ENCODE measurements at places on chromosomes 7 and 10.

DNA sequence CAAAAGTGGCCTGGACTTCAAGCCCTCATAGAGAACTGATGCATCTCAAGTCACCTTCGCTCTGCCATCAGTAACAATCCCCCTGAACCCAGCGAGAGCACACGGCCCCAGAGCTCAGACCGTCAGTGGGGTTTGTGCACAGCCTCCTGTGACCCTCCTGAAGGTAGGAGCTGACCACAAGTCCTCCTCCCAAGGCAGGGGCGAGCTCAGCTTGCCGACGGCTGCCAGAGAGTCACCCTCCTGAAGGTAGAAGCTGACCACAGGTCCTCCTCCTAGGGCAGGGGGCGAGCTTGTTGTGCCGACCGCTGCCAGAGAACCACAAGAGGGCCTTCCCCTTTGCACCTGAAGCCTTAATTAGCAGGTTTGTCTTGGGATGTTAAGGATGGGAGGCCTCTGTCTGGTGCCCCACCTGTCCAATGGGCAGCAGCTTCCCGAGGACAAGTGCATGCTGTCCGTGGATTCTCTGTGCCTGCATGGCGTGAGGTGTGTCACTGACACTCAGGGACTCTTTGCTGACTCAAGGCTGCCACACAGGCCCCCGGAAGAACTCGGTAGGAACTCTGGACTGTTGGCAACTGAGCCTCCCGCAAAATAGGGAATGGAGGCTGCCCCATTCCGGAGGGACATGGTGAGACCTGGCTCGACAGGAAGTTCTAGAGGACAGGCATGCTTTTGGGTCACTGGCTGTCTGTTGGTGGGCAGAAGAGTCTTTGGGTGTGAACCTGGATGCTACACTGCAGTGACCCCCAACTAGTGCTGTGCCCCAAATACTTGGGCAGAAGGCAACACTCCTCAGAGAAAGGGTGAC is 487.4 kb downstream of the DNAJB6 start:
- DNase-seq, result no peak

GRCh38 chr10:115093776-115094408 is 727 bp downstream of the ATRNL1 start:
- DNase-seq, result peak; percentile 65

GRCh38 chr7:68873616-68874015 is 724.7 kb upstream of the AUTS2 start:
- DNase-seq, result no peak

- DNase-seq, result no peak
Observed at GRCh38 chr10:101525848-101526247, 62.2 kb downstream of the POLL start.

DNA sequence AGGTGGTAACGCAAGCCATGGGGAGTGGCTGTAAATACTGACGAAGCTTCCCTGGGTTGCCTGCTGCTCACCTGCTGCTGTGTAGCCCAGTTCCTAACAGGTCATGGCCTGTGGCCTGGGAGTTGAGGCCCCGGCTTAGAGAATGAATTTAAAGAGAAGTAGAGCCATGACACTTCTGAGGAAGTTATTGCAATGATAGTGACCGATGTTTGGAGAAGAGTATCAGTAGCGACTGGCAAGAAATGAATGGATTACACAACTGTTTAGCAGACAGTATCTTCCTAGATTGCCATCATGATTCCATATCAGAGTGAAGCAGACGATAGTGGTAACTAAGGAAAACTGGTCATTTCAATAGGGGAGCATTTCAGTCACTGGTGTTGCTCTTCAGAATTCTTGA is 249.6 kb downstream of the PLXDC2 start:
- no peak for DNase-seq

DNA sequence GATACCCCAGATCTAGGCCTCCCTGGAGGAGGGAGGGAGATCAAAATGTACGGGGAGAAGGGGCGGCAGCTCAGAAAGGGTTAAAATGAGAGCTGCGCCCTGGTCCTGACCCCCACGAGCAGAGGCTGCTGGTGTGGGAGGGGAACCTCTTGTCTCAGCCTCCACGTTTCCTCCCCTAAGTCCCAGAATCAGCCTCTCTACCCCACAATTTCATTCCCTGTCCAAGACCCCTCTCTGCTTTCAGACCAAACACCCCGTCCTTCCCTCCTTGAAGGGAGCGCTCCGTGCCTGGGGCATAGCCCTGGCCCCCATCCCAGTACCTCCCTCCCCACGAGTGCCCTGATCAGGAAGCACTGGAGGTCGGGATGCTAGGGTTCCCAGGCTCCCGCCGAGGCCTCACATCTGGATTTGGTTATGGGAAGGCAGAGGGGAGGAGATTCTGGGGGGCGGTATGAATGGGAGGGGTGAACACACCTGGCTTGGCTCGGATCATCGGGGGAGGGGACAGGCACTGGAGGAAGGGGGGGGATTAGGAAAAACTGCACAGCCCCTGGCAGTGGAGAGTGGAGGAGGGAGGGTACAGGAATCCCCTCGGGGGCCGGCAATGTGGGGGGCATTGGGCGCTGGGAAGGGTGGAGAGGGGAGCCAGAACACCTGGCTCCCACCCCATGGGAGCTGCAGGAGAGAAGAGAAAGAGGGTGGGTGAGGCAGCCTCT is 2.7 kb downstream of the EPHB4 start:
- DNase-seq, result no peak

GRCh38 chr10:13704964-13705363 is 118.2 kb downstream of the PRPF18 start:
- no peak for DNase-seq

GRCh38 chr7:37310327-37311080 is 138.2 kb downstream of the ELMO1 start:
- DNase-seq, result no peak

- no peak for DNase-seq
Observed at GRCh38 chr7:156094350-156095146, 282.3 kb upstream of the SHH start.

DNA sequence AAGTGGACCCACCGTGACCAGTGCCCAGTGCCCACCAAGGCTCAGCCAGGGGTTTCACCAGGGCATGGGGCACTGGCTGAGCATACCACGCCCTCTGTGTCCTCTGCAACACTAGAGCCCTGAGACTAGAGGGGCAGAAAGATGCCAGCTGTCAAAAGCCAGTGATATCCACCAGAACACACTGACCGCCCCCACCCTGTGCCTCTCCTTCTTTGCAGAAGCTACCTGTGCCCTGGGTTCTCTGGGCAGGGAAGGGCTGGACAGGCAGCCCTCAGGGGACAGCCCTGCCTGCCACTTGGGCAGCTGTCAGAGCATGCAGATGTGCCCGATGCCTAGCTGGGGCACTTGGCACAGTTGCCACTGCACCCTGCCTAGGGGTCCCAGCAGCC is 494 bp downstream of the VSIR start:
- DNase-seq, result no peak

GRCh38 chr7:88073626-88074025 is 139.6 kb downstream of the ADAM22 start:
- no peak for DNase-seq

- no peak for DNase-seq
Observed at GRCh38 chr10:86345296-86345858, 21.2 kb downstream of the GRID1 start.

DNA sequence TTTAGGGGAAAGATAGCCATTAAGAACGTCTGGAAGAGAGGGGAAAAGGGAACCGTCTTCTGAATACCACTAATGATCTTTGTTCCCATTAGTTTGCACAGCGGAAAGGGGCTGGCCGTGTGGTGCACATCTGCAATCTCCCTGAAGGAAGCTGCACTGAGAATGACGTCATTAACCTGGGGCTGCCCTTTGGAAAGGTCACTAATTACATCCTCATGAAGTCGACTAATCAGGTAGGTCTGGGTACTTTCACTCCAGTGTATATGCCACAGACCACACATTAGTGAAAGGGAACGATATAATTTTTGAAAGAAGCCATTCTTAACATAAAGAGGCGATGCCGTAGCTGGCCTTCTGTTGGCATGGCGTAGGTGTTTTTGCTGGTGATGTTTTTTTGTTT is 74.3 kb upstream of the PDCD4 start:
- DNase-seq, result no peak

Data from HEK293T (cell line).